ENCODE measurements at places on chromosomes 6 and 20.

- no peak for DNase-seq
Measured at GRCh38 chr6:4870821-4871494, 94.8 kb downstream of the CDYL start.

DNA sequence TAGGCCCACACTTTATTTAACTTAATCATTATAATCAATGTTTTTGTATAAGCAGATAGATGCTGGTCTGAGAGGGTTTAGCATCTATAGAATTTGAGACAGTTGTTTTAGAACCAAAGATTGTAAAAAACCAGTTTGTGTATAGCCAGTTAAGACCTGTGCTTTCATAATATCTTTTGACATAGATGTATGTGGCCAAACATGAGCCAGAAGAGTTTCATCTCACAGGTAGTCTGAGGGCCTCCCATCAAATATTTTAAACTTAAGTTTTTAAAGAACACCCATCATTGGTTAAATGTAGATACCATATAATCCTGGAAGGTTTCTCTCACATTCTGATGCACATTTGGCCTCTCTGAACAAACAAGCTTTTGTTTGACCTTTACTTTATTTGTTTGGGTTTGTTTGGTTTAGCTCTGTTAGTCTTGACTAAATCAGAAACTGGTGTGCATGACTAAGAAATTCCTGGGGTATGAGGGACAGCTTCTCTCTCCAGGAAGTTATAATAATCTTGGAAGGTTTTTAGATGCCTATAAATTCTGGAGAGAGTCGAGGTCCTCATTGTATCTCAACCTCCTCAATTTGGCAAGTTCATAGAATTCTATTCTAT, 58.0 kb upstream of the TMEM200A start:
- peak; percentile 84 for DNase-seq

DNA sequence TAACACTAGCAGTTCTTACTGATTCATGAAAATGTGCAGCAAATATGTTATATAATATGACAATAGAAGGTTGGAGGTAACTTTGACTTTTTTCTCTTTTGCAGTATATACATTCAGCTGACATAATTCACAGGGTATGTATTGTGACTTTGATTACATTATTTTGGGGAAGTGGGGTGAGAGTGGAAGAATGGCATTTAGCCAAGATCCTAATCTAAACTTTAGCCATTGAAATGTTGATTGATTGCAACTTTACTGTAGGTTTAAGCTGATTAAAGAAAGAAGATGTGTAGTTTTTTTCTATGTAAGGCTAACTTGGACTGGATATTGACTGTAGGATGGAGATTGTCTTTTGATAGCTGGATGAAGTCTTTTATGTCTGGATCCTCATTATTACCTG, 46.0 kb downstream of the MAPK14 start:
- no peak for DNase-seq

GRCh38 chr6:56293781-56294180, 46.4 kb upstream of the COL21A1 start:
- no peak for DNase-seq

DNA sequence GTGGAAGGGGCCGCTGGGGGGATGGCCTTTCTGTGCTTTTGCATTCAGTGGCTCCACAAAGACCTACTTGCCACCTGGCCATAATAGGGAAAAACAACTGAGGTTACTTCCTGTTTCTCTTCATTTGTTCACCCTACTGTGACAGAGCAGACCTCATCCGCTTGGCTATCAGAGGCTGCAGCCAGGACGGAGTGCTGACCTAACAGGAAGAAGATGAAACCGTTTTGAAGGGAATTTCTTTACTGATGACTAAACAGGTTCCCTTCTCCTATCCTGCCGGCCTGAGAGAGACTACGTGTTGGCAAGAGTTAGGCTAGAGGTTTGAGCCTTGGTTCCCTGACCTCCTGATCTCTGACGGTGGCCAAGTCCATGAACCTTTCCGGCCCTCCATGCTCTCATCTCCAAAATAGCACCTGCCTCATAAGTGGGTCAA, 21.3 kb downstream of the PRR18 start:
- no peak for DNase-seq

DNA sequence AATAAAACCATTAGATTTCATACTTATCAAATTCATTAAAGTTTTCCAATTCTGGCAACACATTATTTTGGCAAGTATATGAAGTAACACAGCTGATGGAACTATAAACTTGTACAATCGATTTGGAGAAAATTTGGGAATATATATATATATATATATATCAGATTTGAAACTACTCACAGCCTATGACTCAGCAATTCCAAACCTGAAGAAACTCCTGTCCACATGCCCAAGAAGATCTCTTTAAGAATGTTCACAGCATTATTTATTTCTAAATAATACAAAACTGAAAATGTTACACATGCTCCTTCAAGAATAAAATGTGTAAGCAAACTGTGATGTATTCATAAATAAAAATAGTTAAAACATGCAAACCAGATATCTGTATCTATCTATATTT, 270.1 kb downstream of the TFAP2A start:
- no peak for DNase-seq

DNA sequence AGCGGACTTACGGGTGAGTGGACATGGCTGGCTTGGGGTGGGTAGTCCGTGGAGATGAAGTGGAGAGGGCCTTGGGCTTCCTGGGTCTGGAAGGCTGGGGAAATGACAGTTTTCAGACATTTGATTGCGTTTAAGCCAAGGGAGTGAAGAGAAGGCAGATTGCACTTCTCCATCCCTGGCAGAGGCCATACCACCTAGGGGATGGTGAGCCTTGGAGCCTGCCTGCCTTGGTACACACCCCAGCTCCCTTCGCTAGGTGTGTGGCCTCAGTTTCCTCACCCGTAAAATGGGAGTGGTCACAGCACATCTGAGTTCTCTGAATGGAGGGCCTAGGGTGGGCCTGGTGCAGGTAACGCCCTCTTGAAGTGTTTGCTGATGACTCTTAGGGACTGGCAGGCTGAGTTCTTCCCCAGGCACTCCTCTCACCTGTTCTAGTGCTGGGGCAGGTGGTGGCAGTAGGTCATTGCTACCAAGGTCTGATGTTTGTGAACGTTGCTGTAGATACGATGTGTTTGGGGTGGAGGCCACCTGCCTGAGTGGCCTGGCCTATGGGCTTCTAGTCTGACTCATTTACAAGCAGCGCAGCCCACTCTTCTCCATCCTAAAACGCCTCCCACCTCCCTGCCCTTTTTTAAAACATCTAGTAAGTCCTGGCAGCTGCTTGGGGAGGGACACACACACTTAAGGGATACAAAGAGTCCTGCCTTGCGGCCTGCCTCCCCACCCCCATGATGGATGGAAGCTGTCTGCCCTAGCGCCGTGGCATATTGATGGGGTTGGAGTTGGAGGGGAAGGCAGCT, 2.3 kb downstream of the RBM38 start:
- DNase-seq = no peak

DNA sequence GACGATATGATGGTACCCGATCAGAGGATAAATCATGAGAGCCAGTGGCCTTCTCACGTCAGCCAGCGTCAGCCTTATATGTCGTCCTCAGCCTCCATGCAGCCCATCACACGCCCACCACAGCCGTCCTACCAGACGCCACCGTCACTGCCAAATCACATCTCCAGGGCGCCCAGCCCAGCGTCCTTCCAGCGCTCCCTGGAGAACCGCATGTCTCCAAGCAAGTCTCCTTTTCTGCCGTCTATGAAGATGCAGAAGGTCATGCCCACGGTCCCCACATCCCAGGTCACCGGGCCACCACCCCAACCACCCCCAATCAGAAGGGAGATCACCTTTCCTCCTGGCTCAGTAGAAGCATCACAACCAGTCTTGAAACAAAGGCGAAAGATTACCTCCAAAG, 122.2 kb downstream of the TMEM242 start:
- DNase-seq = no peak

DNA sequence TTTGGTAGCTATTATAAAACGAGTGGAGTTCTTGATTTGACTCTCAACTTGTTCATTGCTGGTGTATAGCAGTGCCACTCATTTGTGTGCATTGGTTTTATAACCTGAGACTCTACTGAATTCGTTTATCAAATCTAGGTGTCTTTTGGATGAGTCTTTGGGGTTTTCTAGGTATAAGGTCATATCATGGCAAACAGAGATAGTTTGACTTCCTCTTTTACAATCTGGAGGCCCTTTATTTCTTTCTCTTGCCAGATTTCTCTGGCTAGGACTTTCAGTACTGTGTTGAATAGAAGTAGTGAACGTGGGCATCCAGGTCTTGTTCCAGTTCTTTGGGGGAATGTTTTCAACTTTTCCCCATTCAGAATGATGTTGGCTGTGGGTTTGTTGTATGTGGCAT, 38.8 kb downstream of the SUMO4 start:
- DNase-seq = no peak

GRCh38 chr20:16671753-16672152, 58.1 kb upstream of the SNRPB2 start:
- DNase-seq = no peak

- DNase-seq = no peak
Measured at GRCh38 chr6:70160276-70160675, 142.6 kb downstream of the COL9A1 start.

- DNase-seq = peak; percentile 93
Measured at GRCh38 chr6:2351807-2352431, 106.5 kb upstream of the GMDS start.

- DNase-seq = peak; percentile 62
Measured at GRCh38 chr20:49647550-49647949, 66.1 kb downstream of the B4GALT5 start.

DNA sequence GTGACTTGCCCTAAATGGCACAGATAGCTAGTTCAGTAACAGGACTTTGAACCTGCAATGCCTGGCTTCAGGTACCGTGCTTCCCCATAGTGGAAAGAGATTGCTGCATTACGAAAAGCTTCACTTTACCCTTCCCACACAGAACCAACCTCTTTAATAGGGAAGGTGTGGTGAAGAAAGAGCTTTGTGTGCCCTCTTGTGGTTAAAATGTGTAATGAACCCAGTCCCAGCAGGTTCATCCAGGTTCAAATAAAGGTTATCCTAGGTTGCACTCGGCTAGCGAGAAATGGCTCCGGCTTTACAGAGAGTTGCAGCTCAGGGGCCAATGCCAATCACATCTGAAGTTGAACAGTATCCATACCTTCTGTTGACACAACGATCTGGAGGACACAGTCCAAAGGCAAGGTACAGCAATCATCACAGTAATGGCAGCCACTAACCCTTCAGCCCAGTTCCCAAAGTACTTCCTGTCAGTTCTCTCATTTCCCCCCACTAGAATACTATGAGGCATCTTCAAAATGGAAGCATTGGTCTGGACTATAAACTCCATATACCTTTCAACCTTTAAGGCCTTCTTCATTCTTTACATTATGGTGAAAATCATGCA, 3.0 kb downstream of the DEFB115 start:
- DNase-seq = no peak

DNA sequence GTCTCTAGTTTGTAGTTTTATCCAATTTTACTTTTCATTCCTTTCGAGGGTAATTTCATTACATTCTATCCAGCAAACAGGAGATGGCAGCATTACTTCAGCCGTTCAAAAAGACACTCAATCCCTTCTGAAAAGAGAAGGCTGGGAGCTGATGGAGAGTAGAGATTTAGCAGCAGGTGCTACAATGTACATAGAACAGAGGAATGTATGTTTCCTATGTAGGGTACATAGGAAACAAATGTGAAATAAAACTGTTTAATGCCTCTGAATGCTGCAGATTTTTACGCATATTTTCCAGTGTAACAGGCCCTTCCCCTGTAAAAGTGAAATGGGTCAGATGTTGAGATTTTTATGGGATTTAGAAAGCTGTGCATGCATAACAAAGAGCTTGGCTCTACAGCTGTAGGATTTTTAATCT, 16.0 kb downstream of the RPS12 start:
- peak; percentile 24 for DNase-seq

DNA sequence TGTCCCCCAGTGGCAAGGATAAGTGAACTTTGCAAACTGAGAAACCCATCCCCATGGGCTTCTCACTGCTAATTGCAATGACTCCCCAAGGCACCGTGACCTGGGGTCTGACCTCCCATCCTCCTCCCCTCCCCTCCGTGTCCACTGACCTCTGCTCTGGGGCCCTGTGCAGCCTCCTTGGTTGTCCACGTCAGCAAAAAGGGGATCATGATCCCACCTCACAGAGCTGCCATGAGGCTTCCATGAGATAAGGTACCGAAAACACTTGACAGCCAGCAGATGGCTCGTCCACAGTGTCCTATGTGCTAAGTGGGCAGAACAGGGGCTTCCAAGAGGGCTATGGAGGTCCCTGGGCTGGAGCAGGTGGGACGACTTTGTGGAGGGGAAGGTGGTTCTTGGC, 104.5 kb downstream of the GRM4 start:
- DNase-seq = no peak

- peak; percentile 6 for DNase-seq
Measured at GRCh38 chr20:63831993-63832686, 1.1 kb upstream of the ZBTB46 start.

DNA sequence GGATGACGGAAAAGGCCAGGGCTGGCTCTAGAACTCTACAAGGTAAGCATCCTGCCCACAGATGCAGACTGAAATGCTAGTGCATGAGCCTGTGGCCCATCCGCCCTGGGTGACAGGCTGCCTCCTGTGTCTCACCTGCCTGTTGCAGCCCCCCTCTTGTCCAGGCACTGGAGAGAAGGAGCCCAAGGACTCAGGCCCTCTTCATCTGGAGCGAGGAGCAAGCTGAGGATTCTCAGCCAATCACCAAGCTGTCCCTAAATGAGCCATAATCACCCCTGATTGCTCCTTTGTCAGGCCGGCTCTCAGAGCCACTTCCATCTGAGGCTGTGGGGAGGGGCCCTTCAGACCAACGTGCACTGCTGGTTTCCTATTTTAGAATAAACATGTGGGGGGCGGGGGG, 10.0 kb upstream of the SLC32A1 start:
- DNase-seq = no peak

DNA sequence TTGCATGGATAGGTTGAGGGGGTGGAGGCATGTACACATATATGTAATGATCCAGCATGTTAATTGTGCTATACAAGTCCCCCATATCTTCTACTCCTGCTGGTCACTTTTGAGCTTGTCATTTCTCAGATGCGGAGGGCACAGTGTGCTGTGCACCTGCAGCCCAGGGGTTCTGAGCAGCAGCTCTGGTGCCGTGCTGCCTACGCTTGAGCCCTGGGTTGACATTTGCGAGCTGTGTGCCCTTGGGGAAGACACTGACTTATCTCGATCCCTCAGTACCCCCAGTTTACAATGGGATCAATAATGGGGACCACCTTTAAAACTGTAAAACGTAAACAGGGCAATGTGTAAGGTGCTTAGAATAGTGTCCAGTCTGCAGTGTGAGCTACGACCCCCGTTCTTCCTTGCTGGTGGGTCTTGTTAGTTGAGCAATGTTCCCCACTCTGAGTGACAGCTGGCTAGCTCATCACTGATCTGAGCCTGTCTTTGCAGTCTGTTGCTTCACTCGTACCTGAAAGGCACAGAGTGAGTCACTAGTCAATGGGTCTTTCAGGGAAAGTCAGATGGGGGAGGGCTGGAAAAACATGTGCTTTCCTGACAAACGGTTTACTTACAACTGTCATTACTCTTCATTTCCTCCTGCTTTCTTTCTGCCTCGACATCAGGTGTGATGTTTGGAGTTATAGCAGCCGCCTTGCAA, 91.7 kb downstream of the SLC2A10 start:
- no peak for DNase-seq

DNA sequence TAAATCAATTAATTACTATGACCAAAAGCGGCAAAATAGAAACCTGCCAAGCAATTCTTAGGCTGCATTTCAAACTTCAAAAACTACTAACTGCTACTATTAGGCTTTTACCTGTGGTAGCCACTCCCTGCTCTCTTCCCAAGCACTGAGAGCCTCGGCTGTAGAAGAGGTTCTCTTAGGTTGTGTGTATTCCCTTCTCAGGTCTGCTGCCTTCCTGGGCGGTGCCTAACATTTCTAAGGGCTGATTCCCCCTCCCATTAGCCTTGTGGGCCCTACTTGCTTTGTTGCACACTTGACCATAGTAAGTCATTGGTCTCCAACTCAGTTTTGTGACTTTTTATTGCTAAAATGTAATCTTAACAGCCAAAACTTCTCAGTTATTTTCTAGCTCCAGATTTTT, 146.1 kb upstream of the C6orf118 start:
- DNase-seq = no peak

Measured in fibroblast of skin of back (primary cell).